ENCODE measurements at places on chromosomes 16 and 17.

DNA sequence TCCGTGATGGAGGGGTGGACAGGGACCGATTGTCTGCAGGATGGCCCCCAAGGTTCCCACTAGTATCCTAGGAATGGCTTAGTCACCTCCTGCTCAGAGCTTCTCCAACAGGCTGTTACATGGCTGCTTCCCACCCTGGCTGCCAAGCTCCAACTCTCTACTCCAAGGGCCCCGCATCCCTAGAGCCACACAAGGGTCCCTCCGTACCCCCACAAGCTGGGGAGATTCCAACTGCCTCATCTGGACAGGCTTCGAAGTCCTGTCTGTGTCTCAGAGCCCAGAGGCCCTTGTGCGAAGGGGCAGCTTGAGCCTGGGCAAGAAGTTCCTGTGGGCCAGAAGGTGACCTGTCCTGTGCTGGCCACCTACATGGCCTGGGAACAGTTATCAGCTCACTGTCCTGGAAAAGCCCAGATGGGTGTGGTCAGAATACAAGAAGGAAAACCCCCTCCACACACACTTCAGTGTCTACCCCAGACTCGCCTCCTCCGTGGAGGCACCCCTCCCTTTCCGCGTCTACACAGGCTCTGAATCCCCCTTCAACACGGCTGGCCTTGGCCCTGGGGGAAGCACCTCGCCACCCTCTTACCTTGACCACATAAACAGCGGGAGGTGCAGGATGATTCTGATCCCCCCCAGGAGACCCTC lies 586 bp downstream of the MEAK7 start:
- no peak for DNase-seq

GRCh38 chr17:73508057-73508930 lies 136.0 kb downstream of the SDK2 start:
- no peak for DNase-seq

- no peak for DNase-seq
Observed at GRCh38 chr17:65047941-65048340, 8.6 kb downstream of the GNA13 start.

DNA sequence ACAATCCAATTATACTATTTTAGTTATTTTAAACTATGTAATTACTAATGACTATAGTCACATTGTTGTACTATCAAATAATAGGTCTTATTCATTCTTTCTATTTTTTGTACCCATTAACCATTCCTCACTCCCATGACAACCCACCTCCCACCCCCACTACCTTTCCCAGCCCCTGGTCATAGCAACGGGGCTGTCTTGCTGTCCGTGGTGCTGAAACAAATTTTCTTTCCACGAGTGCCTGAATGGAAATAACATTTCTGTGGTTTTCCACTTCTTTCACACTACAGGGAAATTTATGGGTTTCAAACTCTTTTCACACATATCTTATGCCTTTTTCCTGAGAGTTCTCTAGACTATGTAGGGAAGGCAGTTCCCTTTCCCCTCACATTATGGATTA lies 326.6 kb downstream of the PHKB start:
- DNase-seq, result no peak

GRCh38 chr17:59804901-59805465 lies 87.8 kb downstream of the TUBD1 start:
- DNase-seq, result no peak

- DNase-seq, result no peak
Observed at GRCh38 chr16:89300311-89300975, 82.9 kb downstream of the ZNF778 start.

GRCh38 chr17:75664099-75664549 lies 2.8 kb downstream of the RECQL5 start:
- no peak for DNase-seq

- peak; percentile 40 for DNase-seq
Observed at GRCh38 chr16:11105038-11105903, 150.7 kb downstream of the SOCS1 start.

DNA sequence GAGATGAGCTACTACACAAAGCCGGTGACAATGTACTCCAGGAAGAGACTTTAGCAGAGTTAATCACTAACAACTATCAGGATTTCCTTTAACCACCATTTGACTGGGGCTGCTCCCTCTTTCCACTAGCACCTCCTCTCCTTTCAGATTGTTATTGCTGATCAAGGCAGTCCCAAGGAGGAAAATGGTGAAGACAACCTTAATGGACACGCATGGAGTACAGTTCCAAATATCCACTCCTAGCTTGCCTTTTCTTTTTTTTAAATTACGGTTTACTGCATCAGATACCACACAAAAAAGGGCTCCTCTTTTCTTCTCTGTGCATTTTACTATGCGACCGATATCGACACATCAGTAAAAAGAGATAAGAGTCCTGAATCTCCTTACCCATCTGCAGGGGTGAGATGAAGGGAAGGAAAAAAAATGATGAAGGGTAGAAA lies 30.9 kb downstream of the FAM222B start:
- DNase-seq, result no peak

DNA sequence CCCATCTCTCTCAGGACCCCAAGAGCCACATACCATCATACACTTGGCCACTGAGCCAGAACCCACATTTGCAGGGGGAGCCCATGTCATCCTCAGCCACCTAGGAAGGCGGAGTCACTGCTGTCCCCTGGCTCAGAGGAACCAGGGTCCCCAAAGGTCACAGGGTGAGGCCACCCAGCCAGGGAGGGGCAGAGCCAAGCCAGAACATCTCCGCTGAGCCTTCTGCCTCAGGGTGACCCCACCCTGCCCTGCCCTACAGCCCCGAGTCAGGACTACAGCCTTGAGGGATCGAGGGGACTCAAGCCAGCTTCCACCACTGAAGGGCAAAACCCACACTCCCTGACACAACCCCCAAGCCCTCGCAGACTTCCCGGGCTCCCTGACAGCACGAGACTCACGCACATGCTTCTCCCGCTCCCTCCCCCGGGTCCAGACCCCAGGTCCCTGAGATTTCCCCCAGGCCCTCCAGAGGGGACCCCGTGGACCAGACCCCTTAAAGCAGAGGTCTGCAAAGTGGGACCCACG lies 17.4 kb downstream of the PIEZO1 start:
- no peak for DNase-seq

- DNase-seq, result no peak
Observed at GRCh38 chr17:1019451-1019850, 22.5 kb downstream of the TIMM22 start.

GRCh38 chr16:26599785-26600104 lies 467.0 kb upstream of the C16orf82 start:
- DNase-seq, result no peak

DNA sequence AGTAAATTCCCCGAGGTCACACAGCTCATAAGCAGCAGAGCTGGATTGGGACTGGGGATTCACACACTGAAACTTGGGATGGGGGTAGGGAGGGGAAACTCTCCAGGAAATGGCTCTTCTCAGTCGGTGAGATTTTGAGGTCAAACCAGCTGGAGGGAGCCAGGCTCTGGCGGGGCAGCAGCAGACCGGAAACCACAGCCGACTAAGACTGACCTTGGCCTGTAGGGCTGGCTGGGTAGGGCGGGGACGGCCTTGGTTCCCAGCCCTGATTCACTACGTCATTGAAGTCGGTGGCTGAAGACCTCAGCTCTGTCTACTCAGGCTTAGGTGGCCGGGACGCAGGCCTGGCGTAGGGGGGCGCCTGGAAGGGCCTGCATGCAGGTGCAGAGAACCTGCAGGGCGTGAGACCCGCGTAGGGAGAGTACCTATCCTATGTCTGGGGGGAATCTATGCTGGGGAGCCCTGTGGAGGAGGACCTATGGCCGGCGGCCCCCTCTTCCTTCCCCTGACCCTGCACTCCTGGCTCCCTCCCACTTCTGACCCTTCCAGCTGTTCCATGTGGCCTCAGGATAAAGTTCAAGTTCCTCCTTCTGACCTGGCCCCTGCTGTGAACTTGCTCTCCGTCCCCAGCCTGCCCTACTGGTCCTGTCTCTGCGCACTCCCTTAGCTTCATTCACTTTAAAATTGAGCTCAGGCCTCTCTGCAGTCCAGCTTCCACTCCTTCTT lies 11.9 kb upstream of the SLC4A1 start:
- no peak for DNase-seq

- DNase-seq, result no peak
Observed at GRCh38 chr16:78297066-78297666, 197.7 kb downstream of the WWOX start.
